ENCODE measurements at places on chromosomes 6 and 20.

DNA sequence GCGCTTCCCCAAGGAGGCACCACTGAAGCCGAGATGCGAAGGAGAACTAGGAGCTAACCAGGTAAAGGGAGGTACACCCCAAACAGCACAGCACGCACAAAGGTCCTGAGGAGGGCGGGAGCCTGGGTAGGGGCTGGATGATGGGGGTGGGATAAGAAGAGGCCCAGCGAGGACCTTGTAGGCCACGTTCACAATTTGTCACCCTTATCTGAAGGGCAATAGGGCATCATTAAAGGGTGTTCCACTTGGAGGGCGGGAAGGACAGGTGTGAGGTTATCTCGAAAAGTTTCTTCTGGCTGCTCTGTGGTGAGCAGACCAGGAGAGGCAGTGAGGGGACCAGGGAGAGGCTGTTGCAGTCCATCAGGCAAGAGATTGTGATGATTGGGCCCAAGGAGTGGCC, 25.6 kb downstream of the POFUT1 start:
- no peak for DNase-seq

DNA sequence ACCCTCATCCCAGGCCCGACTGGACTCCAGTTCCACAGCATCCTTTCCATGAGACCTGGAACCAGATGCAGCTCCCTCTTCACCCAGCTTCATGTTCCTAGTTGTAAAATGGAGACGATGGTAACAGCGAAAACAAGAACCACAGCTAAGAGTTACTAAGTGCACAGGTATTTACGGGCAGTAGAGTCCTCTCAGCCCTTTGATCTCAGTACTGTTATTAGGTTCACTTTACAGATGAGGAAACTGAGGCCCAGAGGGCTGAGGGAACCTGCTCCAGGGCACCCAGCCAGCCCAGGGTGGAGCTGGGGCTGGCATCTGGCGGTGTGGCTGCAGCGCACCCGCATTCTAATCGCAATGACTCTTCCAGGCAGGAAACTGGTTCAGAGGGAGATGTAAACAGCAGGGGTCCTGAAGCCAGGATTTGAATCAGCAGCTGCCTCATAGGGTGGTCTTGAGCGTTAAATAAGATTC, 858 bp downstream of the BCAS1 start:
- DNase-seq, result no peak

DNA sequence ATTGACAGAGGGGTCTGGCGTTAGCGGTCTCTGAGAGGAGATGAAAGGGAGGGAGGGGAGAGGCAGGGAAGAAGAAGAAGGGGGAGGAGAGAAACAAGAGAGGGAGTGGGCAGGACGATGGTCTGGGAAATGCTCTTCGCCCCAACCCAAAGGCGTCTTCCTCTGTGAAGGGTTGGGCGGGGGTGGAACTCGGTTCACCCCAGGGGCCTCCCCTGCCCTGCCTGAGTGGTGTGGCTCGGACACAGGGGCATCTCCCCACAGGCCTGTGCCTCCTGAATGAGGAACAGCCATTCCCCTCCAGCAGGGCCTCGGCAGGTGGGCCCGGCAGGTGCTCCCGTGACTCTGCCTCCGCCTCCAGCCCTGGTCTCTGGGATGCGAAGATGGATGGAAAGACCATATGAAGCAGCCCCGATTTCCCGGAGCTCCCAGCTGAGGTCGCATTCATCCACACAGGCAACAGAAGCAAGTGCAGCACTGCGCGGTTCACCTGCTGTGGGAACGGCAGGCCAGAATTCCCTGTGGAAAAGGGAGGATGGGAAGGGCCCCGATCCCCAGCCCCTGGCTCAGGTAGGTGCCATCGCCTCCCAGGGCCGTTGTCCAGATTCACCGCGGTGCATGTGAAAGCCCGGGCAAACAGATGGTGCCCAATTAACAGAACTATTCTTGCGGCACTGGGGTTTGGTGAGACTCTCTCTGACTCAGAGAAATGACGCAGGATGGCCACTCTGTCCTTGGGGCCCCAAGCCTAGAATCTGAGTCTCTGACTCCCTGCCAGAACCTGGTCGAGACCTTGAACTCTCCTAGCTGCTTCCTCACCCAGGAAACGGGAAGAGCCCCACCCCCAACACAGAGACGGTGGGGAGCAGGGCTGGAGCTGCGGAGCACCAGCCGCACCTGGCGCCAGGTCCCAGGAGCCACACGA, 29.4 kb upstream of the RPS6KA2 start:
- DNase-seq, result no peak

GRCh38 chr6:3635482-3635881, 116.0 kb downstream of the PXDC1 start:
- no peak for DNase-seq

DNA sequence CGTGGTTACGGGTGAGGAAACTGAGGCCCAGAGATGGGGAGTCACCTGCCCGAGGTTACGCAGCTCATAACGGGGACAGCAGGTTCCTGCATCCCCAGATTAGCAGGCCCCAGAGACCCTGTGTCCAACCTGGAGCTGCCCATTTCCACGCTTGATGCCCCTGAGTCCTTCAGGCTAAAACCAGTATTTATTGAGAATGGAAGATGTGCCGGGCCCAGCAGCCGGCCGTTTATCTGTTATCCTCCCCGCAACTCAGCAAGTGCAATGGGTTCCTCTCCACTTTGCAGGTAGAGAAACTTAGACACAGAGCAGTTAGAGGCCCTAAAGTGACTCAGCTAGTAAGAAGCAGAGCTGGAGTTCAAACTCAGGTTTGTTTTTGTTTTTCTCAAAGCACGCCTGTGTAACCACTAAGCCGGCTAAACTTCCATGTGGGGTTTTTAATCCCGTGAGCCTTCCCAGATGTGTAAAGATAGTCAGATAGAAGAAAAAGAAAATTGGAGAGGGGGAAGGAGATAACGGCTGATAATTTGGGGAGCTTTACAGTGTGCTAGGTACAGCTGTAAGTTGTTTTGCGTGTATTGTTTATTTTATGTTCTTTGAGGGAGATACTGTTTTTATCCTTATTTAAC, 775 bp downstream of the PFDN4 start:
- no peak for DNase-seq

DNA sequence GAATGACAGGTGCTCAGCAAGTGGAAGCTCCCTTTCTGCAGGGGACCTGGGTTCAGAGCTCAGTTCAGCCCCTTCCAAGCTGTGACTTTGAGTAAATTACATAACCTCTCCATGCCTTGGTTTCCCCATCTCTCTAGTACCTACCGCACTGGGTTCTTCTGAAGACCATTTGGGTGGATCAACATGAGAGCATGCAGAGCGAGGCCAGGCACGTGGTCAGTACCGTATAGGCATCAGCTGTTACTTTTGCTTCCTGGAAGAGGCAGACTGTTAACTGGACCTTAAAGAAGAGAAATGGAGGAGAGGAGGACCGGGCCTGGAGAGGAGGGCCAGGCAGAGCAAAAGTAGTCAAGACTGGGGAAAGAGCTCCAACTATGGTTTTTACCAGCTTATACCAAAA, 1.7 kb upstream of the MYLK2 start:
- no peak for DNase-seq

DNA sequence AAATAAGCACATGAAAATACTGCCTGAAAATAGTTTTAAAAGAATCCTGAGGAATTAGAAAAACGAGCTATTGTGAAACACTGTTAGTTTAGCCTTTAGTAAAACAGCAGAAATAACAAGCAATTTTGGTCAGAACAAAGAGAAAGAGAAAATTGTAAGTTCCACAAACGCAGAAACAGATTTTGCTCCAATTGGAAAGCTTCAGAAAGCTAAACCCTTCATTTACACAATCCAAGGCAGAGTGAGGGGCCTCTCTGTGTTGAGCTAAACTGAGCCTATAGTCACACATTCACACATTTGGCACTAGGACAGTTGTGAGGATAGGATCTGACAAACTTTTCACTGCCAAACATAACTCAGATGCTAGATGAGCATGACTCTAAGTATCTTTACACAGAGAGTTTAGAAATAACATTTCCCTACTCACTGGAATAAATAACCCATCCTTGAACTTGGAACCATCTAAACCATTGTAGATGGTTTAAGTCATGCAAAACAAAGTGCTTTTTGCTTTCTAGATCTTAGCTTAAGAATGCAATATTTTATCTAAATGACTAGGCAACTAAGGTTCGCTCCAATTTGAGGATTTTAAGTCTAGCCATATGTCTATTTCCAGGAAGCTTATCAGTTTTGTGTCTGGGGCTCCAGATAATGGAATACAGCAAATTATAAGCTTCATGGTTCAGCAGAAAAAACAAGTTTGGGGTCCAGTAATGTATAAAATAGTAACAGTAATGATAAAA, 122.6 kb downstream of the SGK1 start:
- DNase-seq, result no peak

All from activated CD8-positive, alpha-beta memory T cell treated with anti-CD3 and anti-CD28 coated beads, Interleukin-2, amount 50 U/mL, for 48 hours (primary cell).